ENCODE measurements at places on chromosomes 3 and 15.

DNA sequence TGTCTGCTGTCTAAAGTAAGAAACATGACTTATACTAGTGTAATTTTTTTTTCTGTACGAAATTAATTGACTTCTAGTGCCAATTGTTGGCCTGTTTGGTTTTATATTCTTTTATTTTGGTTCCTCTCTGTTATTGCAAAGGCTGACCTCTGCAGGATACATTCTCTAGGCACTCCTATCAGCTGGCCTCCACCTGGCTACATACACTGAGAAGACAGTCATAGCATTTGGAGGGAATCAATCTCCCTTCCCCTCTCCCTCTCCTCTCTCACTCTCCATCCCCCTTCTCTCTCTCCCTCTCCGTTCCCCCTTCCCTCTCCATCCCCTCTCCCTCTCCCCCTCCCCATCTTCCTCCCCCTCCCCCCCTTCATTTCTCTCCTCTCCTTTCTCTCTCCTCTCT is 116.7 kb downstream of the MCTP2 start:
- DNase-seq: no peak

DNA sequence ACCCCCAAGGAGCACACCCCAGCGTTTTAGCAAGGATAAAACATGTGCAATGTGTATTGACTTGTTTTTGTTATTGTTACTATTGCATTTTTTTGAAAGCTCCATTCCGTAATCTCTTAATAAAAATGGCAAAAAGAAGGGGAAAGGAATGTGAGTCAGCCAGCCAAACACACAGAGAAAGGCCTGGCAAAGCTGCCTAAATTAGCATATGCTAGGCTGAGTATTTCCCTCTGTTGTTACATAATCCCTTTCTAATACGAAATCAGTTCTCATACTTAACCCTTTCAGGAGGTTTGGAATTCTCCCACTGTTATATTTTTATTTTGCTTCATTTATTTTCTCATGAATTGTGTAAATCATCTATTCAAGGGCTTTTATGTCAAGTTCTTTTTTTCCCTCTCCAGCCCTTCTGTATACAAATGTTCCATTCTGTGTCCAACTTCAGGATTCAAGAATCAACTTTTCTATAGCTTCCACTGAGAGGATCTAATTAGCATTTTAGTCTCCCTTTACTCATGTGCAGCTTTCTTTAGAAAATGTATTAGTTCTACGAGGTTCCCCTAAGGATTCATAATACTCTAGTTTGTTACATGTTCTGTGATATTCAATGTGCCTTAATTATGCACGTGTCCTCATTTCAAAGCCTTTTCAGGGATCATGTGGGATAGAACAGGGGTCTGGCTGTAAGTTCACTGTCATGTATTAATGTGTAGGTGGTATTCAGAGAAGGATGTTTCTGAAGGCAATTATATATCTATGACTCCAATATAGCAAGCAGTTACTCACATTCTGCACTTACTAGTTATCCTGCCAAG is 9.2 kb downstream of the CADM2 start:
- DNase-seq: no peak

- no peak for DNase-seq
Observed at GRCh38 chr15:63382966-63383710, 1.5 kb upstream of the CA12 start.

- DNase-seq: no peak
Observed at GRCh38 chr3:126998728-126999127, 15.8 kb downstream of the PLXNA1 start.

GRCh38 chr3:140552898-140553297 is 125.0 kb upstream of the TRIM42 start:
- DNase-seq: no peak

- DNase-seq: no peak
Observed at GRCh38 chr15:69612112-69612511, 159.5 kb downstream of the RPLP1 start.

DNA sequence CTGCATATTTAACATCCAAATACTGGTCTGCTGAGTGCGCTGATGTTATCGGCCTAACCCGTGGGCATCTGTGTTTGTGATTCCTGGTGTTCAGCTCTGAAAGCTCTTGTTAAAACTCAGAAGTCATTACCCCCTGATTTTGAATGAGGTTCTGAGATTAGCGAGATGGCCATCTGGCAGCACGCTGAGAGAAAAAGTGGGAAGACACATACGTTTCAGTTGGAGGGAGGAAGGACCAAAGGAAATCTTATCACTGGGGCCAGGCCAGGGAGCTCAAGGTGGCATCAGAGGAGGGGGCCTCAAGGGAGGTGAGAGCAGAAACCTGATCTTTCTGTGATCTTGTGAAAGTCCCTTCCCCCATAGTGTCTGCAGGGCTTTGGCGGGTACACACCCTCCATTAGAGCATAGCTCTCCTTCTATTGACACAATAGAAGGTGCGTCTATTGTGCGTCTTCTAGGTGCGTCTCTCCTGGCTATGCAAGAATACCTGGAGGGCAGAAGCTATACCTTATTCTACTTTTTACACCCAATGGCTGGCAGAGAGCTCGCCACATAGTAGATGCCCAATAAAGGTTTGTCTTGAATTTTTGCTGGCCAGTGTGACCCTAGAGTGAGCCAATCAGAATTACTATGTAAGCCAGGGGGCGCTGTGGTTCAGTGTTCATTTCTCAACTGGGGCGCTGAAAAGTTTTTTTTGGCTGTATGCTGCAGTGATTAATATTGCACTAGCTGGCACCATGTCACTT is 182.4 kb downstream of the SHQ1 start:
- no peak for DNase-seq

GRCh38 chr3:1117843-1118473 is 25.1 kb downstream of the CNTN6 start:
- no peak for DNase-seq

GRCh38 chr15:46897266-46897665 is 820.0 kb upstream of the SEMA6D start:
- no peak for DNase-seq

Measured in GM04504 (cell line).